ENCODE measurements at places on chromosomes 3 and 15. TPM values are rescaled to one million over a fixed set of nuclear protein-coding genes. Genes with fewer than 3 reads are reported as not detected.

- H3K27me3 ChIP-seq: no peaks in the 10 kb centered on the region
- no peaks in the 10 kb centered on the region for H3K36me3 ChIP-seq
- no peaks in the 10 kb centered on the region for H3K4me1 ChIP-seq
- DNase-seq: no peak
- H3K27ac ChIP-seq: no peak overlapping the region
These were observed 356.0 kb upstream of the RBMS3 start for GRCh38 chr3:28924744-28925360.

The DUOXA2 gene
- total RNA-seq: not detected

- no peaks in the 10 kb centered on the region for H3K36me3 ChIP-seq
- no peak for DNase-seq
- H3K27ac ChIP-seq: no peak overlapping the region
- no peak overlapping the region for H3K4me3 ChIP-seq
These were observed 44.7 kb downstream of the GTPBP8 start for GRCh38 chr3:113035387-113035982.

- DNase-seq: no peak
- no peaks in the 10 kb centered on the region for H3K4me1 ChIP-seq
- no peak overlapping the region for H3K27ac ChIP-seq
- H3K27me3 ChIP-seq: no peaks in the 10 kb centered on the region
- H3K36me3 ChIP-seq: no peaks in the 10 kb centered on the region
These were observed 332.9 kb downstream of the TIGIT start for GRCh38 chr3:114626751-114627150.

DNA sequence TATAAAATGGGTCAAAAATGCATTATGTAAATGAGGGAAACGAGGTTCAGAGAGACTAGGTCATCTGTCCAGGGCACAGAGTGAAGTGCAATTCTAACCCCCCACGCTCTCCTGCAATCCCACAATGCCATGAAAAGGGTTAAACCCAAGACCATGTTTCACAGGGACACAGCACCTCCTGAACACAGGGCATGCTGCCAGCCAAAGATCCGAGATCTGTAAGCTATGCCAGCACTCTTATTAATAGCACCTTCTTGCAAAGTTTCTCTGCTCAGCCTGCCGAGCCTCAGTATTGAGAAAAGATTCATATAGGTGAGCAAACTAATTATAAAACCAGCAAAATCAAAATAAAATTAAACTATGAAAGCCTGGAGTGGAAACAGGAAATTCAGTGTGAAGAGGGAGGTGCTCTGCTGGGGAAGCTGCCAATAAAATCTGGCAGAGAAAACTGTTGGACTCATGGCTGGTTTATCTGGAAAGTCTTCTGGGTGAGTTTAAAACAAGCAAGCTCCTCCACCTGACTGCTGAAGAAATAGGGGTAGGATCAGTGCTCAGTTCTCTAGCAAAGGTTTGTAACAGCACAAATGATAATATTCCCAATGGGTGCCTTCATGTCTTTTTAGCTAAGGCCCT lies 50.3 kb downstream of the LRIG1 start:
- no peak overlapping the region for H3K4me3 ChIP-seq
- H3K36me3 ChIP-seq: no peaks in the 10 kb centered on the region
- H3K27ac ChIP-seq: no peak overlapping the region
- no peaks in the 10 kb centered on the region for H3K27me3 ChIP-seq
- no peaks in the 10 kb centered on the region for H3K4me1 ChIP-seq
- no peak for DNase-seq

The CIDEC gene
- not detected for total RNA-seq

DNA sequence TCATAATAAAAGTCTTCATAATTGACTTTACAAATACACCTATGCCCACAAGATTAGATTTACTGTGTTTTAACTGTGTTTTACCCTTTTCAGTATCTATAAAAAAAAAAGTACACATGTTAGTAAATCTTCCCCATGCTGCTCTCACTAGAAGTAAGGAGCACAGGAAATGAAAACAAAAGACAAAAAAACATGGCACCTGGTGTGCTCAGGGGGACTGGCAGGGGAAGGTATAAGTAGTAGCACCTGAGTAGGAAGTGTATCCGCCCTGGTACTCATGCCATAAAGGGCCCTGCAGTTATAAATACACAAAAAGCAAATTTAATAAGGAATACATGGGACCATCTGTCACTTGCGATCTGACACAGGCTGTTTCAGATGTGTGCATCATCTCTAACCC lies 8.9 kb upstream of the ALDH1A2 start:
- H3K4me1 ChIP-seq: no peaks in the 10 kb centered on the region
- H3K4me3 ChIP-seq: no peak overlapping the region
- no peak for DNase-seq

The CLDN18 gene
- not detected for total RNA-seq

DNA sequence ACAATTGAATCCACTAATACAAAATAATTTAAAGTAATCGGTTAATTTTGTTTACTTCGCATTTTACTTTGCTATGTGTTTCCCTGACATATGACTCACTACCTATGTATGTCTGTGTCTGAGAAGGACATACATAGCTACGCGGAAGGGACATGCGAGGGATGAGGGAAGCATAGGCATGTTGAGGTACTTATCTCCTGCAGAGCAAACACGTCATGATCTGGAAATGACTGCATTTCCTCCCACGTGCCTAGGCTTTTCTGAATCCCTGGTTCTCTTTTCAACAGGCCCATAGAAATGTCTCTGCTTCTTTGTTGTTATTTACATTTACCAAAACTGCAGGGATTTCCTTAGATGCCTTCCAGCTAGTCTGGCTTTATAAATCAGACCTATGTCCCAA lies 27.5 kb downstream of the ALCAM start:
- no peaks in the 10 kb centered on the region for H3K4me1 ChIP-seq
- DNase-seq: no peak
- H3K27ac ChIP-seq: no peak overlapping the region
- H3K36me3 ChIP-seq: no peaks in the 10 kb centered on the region

- no peak overlapping the region for H3K27ac ChIP-seq
- no peaks in the 10 kb centered on the region for H3K27me3 ChIP-seq
- H3K36me3 ChIP-seq: no peaks in the 10 kb centered on the region
- no peak for DNase-seq
- H3K4me3 ChIP-seq: no peak overlapping the region
These were observed 13.3 kb downstream of the GABPB1 start for GRCh38 chr15:50341616-50342136.
